ENCODE measurements at places on chromosomes 3 and 15.

- DNase-seq, result no peak
These were observed 420.9 kb downstream of the LPP start for GRCh38 chr3:188574885-188575284.

- DNase-seq, result peak; percentile 89
These were observed 13.9 kb downstream of the SPINT1 start for GRCh38 chr15:40857601-40858341.

- no peak for DNase-seq
These were observed 326.5 kb downstream of the CGGBP1 start for GRCh38 chr3:87732294-87732693.

DNA sequence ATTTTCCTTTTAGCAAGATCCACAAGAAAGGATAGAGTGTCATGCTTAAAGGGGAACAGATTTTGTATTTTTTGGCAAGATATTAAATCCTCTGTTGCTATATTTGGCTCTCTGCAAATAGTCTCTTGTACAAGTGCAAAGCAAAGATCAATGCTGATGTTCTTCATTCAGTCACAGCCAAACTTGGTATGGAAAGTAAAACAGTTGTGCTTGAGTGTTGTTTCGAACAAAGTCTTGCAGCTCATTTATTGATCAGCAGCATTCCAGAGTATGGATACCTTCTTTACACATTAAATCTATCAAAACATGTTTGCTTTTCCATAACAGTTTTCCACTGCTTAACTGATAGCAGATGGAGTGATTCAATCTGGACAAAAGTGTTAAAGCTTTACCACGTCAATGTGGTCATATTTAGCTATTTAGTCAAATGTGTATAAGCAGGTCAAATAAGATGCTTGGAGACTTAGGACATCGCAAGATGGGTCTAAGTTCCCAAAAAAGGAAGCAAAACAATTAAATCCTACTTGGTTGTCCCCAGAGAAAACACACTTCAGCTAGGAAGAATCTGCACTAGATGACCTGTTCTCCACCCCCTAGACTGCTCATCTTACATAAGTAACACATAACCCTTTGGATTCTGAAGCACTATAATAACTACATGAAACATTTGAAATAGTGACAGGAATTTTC, 52.4 kb downstream of the VGLL3 start:
- no peak for DNase-seq

- DNase-seq, result no peak
These were observed 98.9 kb downstream of the UACA start for GRCh38 chr15:70664494-70664893.

GRCh38 chr15:88725305-88726210, 77.7 kb upstream of the ACAN start:
- no peak for DNase-seq

Measured in HAP-1 (cell line).